GM12892 (cell line): ENCODE measurements at places on chromosomes 4 and X.

GRCh38 chr4:101556842-101557241 lies 209.5 kb upstream of the PPP3CA start:
- DNase-seq, result no peak

DNA sequence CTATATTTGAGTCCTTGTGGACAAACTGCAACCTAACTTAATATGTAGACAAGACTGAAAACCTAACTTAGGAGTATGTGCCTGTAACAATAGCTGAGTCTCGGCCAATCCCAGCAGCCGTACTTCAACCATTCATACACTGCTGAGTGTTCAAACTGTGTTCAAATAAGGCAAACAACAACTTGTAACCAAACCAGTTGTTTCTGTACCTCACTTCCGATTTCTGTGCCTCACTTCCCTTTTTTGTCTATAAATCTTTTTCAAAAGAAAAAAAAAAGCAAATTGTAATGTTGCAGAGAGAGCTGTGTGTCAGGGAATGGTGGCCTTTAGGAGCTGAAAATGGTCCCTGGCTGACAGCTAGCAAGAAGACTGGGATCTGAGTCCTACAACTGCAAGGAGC lies 46.0 kb downstream of the GEMIN8 start:
- DNase-seq, result no peak

- no peak for DNase-seq
Observed at GRCh38 chr4:7890635-7891393, 48.8 kb downstream of the AFAP1 start.

DNA sequence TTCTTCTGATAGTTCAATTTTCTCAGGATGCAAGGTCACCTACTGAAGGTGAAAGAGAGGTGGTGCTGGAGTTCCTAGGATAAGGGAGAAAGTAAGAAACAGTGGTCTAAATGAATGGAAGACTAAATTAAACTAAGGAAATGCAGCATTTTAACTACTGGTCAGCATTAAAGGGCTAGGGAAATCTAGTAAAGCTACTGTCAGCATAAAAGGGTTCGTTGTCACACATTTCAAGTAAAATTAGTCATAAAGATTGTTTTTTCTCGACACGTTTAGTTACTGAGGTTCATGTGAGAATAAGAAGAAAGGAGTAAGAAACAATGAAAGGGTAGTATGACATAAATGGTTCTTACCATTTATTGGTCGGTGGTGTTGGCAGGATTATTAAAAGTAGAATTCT lies 40.0 kb upstream of the COX18 start:
- DNase-seq, result no peak

GRCh38 chr4:38202242-38202641 lies 242.0 kb downstream of the PTTG2 start:
- no peak for DNase-seq
